ENCODE measurements at places on chromosomes 6 and 20. TPM values are rescaled to one million over a fixed set of nuclear protein-coding genes. Genes with fewer than 3 reads are reported as not detected.

GRCh38 chr6:134822920-134823709 is 126.8 kb downstream of the ALDH8A1 start:
- no peak for DNase-seq

DNA sequence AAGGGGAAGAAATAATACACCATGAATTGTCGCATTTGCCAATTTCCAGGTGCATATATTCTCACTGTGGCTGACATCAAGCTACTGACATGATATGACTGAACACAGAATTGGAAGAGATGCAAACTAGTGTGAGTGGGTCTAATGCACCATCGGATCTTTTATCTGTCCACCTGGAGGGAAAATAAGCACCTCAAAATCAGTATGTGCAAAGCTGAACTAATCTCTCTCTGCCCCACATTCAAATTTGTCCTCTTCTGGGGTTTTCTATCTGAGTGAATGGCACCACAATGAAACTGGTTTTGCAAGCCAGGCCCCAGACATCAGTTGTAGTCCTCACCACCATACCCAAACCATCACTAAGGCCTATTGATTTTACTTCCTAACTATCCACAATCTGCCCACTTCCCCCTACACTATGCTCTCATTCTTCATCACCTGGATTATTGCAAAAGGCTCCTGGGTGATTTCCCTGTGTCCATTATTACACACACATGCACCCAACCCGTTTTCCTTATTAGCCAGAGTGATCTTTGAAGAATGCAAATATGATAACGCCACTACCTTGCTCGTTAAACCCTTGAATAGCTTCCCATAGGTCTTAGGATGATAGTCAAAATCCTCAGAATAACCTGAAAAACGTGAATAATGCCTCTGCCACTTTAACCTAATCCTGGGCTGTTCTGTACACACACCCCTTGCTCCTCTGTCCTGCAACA is 159.0 kb upstream of the GMDS start:
- no peak for DNase-seq

DNA sequence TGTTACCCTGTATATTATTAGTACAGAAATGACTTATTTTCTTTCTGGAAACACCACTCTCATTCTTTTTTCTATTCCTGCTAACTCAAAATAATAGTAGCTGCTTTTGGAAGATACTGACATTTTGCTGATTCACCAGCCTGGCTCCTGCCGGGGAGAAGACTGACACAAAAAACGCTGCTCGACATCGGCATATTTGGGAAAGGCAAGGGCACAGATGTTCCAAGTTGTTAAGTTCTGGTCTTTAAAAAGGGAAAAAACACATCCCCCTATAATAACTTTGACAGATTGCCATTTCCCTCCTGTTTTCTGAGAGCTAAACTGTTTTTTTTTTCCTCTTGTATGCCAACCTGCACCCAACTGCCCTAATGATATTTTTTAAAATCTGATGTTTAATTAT is 55.4 kb downstream of the CTNNBL1 start:
- no peak for DNase-seq

- no peak for DNase-seq
These were observed 85.0 kb upstream of the CCDC28A start for GRCh38 chr6:138688580-138688979.

DNA sequence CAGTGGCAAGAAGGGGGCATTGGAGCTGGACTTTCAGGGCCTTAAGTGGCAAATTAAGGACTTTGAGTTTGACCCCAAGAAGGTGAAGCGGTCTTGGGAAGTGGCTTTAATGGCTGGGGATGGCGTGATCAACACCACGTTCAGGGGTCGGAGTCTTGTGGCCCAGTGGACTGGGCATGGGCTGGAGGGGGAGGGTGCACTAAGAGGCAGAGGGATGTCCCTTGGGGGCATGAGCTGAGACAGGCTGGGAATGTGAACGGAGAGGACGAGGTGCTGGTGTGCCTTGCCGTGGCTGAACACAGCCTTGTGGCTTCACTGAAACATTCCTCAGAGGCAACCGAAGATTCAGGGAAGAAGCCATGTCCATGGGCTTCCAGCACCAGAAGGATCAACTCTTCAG is 227.0 kb downstream of the SYNDIG1 start:
- no peak for DNase-seq

- DNase-seq = no peak
These were observed 66.6 kb upstream of the ADGRF4 start for GRCh38 chr6:47631797-47632196.

- no peak for DNase-seq
These were observed 132.4 kb upstream of the ARMC2 start for GRCh38 chr6:108715832-108716231.

DNA sequence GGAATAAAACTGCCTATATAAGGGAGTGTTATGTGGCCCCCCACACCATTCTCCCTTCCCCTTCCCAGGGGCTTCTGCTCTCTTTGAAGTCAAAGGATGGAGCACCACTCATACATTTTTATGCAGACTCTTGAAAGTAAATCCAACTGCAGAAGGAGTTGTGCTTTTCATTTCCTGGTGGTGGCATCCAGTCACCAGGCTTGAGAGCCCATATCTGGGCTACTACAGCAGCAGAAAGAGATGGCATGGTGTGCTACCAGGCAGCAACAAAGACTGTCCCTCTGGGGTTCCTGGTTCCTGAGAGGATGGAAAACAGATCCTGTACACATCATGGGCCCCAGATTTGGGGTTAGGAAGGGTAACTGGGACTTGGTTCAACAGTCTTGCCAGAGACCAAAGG is 226.4 kb downstream of the CLIC5 start:
- no peak for DNase-seq

- DNase-seq = no peak
These were observed 12.9 kb downstream of the MAPRE1 start for GRCh38 chr20:32832664-32833063.

- DNase-seq = no peak
These were observed 16.5 kb downstream of the GFRA4 start for GRCh38 chr20:3646651-3647050.

The KCNK15 gene
- 0.08 TPM for polyA plus RNA-seq

The ADAM33 gene
- 9.5 TPM for polyA plus RNA-seq

The SCRT2 gene
- polyA plus RNA-seq = not detected

The BHLHE23 gene
- polyA plus RNA-seq = not detected

The TFEB gene
- polyA plus RNA-seq = 150 TPM

Data from spleen (tissue), 13 donors.